ENCODE measurements at places on chromosomes 6 and 20.

- DNase-seq: no peak
Measured at GRCh38 chr20:46807998-46808397, 86.6 kb upstream of the EYA2 start.

DNA sequence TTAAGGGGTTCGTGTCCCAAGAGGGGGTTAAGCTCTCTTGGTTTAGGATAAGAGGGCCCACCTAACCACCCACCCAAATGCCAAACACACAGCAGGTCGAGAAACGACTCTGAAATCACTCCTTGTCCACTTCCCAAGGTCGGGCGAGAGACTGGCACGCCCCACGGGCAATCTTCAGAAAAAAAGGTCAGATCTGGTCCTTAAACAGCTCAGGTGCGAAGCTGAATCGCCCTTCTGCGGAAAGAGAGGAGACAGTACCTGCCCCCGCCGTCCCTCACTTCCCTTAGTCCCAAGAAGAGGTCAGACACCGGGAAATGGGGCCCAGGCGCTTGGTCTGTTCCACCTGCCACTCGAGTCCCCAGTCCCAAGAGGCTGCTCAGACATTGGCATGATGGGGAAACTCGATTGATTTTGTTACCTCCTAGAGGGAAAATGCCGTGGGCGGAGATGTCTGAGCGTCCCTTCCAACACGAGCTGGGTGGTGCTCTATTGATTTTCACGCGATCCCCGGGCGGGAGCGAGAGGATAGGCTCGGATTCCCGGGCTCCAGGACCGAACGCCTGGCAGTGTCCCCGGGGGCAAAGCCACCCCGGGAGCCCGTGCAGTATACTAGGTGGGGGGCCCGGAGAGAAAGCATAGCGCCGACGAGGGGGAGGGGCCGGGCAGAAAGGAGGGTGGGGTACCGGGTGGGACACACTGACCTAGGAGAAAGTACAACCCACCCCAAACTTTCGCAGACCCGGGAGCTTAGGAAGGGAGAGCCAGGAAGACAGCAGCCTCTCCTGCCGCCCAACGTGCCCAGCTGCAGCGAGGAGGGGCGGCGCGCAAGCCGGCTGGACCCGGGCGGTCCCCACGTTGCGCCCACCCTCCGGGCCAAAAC, 1.1 kb upstream of the SAMD5 start:
- no peak for DNase-seq

- DNase-seq: no peak
Measured at GRCh38 chr6:116866281-116866871, 10.7 kb upstream of the RFX6 start.

- DNase-seq: no peak
Measured at GRCh38 chr6:16404456-16404855, 166.1 kb downstream of the GMPR start.

GRCh38 chr6:31139599-31139998, 733 bp upstream of the PSORS1C2 start:
- DNase-seq: no peak

- DNase-seq: peak; percentile 18
Measured at GRCh38 chr6:27492631-27493190, 19.8 kb upstream of the ZNF184 start.

GRCh38 chr6:7006515-7007191, 101.1 kb upstream of the RREB1 start:
- no peak for DNase-seq

GRCh38 chr6:235763-236360, 56.4 kb upstream of the DUSP22 start:
- no peak for DNase-seq

GRCh38 chr6:35640017-35640664, 48.6 kb downstream of the FKBP5 start:
- DNase-seq: no peak

DNA sequence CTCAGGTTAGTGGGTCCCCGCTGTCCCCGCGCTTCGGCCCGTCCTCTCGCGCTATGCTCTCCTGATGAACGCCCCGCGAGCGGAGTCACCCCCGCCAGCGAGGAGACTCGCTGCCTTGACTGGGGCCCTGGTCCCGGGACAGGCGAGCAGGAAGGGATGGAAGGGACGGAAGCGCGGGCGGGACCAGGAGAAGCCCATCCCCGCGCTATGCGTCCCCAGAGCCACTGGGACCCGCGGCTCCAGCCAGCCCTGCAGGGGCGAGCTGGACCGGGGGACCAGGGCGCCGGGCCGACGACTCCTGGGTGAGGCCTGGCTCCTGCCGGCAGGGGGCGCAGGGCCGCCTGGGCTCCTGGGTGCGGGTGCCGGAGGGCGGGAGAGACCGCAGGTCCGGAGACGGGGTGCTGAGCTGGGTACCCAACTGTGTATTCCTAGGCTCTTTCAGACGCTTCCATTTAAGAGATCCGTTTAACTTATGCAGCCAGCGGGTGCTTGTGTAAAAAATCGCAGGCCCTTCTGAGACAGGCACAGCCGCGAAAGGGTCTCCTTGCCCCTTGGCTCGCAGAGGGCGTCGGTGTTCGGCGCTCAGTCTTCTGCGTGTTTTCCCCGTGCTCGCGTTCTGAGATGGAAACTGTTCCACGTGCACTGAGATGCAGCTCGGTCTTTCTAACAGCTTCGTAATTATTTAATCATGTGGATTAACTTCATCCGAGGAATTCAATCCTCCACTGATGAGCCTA, 580 bp upstream of the SYCP2 start:
- DNase-seq: peak; percentile 84

DNA sequence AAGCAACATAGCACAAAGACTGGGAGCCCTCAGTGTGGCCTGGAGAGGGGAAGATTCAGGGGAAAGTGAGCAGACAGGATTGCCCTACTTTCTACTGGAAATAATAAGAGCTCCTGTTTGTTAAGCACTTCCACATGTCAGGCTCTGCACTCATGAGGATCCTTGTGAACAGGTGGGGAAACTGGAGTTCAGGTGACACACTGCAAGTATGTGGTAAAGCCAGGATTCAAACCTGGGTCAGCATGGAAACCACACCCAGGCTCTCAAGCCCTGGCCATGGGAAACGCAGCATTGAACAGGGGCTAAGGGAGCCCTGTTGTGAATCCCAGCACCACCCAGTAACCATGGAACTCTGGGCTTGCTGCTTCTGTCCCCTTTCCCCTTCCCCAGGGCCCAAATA, 42.8 kb upstream of the ID1 start:
- DNase-seq: no peak

GRCh38 chr6:134187751-134188150, 130.2 kb downstream of the SGK1 start:
- no peak for DNase-seq

DNA sequence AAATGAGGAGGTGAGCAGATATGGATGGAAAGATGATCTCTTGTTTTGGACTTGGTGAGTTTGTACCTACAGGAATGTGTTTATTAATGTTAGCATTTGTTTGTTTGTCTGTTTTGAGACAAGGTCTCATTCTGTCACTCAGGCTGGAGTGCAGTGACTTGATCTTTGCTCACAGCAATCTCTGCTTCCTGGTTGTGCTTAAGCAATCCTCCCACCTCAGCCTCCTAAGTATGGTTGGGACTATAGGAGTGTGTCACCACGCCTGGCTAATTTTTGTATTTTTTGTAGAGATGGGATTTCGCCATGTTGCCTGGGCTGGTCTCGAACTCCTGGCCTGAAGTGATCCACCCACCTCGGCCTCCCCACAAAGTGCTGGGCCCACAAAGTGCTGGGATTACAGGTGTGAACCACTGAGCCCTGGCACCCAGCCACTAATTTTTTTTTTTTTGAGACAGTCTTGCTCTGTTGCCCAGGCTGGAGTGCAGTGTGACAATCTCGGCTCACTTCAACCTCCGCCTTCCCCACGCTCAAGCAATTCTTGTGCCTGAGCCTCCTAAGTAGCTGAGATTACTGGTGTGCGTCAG, 7.1 kb downstream of the CASP8AP2 start:
- DNase-seq: no peak

GRCh38 chr6:68968301-68968649, 333.2 kb downstream of the ADGRB3 start:
- no peak for DNase-seq

- DNase-seq: no peak
Measured at GRCh38 chr6:136774228-136775041, 17.8 kb downstream of the MAP3K5 start.

DNA sequence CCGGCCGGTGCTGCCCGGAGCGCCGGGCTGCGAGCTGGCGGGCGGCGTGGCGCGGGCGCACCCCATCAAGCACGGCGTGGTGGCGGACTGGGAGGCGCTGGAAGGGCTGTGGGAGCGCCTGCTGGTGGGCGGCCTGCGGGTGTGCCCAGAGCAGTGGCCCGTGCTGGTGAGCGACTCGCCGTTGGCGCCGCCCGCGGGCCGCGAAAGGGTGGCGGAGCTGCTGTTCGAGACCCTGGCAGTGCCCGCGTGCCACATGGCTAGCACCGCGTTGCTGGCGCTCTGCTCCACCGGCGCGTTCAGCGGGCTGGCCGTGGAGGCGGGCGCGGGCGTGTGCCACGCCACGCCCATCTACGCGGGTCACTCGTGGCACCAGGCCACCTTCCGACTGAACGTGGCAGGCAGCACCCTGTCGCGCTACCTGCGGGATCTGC, 517 bp downstream of the ACTL10 start:
- DNase-seq: no peak

DNA sequence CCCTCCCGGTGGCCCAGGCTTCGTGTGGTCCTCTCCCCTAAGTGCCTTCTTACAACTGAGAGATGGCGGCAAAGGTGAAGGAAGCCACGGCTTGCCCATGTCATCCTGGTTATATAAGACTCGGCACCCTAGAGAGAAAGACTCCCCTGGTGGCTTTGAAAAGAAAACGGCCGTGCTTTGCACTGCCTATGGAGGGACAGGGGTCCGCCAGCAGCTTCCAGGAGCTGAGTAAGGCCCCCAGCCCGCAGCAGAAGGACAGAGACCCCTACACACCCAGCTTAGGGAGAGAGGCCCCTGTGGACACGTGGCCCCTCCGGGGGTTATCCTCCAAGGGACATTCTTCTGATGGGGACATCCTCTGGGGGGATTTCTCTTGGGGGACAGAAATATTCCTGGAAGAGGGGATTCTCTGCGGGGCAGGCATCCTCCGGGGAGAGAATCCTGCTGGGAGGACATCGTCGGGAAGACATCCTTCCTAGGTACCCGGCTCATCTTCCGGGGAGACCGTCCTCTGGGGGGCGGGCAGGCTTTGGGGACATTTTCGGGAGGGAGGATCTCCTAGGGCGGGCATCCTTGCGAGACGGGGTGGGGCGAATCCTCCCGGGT, 511 bp upstream of the OGFR start:
- DNase-seq: no peak

GRCh38 chr6:145368075-145368474, 367.2 kb downstream of the EPM2A start:
- peak; percentile 49 for DNase-seq

GRCh38 chr6:101150226-101150625, 243.3 kb upstream of the GRIK2 start:
- no peak for DNase-seq
